ENCODE measurements at places on chromosomes 16 and 17.

DNA sequence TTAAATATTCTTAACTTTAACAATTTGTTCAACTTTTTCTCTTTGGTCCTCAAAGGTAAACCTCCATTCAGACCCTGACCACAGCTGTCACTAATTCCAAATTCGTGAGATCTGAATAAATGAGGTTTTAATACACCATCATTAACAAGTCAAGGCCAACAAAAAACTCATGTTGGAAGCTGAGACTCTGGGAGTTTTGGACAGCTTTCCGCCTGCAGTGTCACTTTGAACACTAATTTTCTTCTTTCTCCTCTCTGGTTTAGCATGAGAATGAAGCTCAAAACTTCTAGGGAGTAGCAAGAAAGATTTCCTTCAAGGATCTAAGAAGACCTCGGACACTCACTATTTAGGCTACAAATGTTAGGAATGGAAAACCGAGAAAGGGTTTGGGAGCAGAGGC lies 32.7 kb upstream of the DNAH9 start:
- no peak for DNase-seq

DNA sequence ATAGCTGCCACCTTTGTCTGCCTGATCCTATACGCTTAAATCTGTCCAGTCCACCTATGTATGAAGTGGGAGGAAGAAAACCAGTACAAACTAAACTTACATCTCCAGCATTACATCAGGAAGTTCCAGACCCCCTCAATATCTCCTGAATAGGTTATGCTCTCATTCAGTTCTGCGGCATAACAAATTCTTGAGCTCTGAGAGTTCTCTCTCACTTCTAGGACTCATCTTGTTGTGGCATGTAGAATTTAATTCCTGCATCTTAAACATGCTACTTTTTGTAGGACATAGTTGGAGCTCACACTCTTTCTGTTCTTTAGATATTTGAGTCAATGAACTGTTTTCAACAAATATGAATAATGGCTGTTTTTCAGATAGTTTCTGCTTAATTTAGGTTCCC lies 662.5 kb downstream of the CDH11 start:
- no peak for DNase-seq

DNA sequence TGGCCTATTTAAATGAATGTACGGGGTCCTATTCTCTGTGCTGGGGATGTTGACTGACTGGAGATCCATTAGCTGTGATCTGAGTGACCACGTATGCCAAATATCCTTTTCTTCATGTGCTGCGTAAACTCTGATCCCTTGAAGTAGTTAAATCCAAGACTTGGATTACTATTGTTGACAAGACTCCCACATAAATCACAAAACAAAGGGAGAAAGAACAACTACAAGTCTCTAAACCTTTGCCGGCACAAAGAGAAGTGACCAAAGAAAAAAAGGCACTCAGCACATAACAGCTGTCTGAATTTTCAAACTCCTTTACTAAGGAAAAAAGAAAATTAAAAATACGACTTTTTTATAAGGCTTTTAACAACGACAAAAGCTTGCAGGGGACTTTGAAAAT lies 559.9 kb upstream of the CDH8 start:
- DNase-seq: no peak

GRCh38 chr16:66166490-66166889 lies 200.0 kb upstream of the CDH5 start:
- no peak for DNase-seq

GRCh38 chr16:30335598-30336474 lies 19.3 kb downstream of the CD2BP2 start:
- DNase-seq: no peak

All from activated T-cell treated with anti-CD3 and anti-CD28 coated beads for 4 hours (primary cell).